ENCODE measurements at places on chromosomes 7 and 10.

GRCh38 chr7:111255576-111255975 is 164.6 kb downstream of the LRRN3 start:
- DNase-seq, result no peak

DNA sequence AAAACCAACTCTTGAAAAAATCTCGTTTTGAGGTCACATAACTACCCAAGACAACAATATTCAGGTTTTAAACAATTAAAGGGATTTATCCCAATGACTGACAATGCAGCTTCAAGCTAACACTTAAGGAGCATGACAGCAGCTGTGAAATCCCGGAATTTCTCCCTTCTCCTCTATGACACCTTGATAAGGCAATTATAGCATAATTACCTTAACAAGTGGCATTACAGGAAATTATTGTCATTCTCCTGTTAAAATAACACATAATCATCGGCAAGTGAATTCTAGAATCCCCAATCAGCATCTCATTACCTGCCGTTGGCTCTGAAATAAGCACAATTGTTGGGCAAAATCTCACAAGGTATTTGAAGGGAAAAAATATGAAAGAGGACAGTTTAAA is 417.0 kb upstream of the PFKP start:
- DNase-seq, result no peak

DNA sequence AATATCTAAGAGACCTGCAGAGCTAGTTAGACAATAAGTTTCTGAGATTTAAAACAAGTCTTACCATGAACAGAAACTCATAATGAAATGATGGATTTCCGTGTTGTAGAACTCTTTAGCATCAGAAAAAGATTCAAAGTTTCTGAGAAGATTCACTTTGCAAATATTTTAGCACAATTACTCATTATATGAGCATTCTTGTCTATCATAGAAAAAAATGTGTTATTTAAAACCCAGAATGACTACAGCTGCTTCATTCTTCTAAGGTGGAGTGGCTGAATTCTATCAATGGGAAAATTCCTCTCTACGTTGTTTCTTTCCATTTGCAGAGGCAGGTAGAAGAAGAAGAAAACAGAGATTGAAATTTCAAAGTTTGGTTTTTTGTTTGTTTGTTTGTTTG is 21.0 kb upstream of the RALA start:
- DNase-seq, result no peak

DNA sequence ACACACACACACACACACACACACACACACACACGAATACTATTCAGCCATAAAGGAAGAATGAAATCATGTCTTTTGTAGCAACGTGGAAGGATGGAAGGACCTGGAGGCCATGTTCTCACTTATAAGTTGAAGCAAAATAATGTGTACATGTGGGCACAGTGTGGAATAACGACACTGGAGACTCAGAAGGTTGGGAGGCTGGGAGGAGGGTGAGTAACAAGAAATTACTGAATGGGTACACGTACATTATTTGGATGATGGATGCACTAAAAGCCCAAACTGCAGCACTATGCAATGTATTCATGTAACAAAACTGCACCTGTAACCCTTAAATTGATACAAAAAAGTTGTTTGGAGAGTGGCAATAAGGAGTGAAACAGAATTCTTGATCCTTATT is 32.1 kb downstream of the KMT2C start:
- DNase-seq, result no peak

DNA sequence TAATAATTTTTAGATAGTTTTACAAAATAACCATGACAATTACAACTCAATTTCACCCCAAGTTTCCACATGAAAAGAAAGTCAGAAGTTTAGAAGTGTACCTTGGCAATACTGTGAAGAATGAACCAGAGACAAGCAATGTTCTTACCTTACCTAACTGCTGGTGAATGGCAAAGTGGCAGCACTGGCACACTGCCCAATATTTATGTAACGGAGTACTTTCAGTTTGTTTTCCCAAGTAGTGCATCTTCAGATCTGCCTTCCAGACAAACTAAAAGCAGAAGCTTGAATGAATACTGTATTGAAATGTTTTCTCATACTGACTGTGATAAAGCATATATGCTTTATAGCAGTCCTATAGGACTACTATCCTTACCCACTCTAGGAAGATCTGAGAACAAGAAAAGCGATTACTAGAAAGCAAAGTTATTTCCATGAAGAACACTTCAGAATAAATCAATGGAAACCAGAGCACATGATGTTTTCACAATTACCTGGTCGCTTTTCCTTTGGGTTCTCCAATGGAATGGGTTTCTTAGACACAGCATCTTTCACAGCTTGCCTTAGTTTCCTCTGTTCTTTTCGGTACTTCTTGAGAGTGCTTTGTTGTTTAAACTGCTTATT is 1.5 kb downstream of the NOC3L start:
- DNase-seq, result no peak

GRCh38 chr7:130960208-130960988 is 226.4 kb upstream of the KLF14 start:
- no peak for DNase-seq

- no peak for DNase-seq
Measured at GRCh38 chr7:37659971-37660565, 23.5 kb upstream of the GPR141 start.
